ENCODE measurements at places on chromosomes 13 and 19.

DNA sequence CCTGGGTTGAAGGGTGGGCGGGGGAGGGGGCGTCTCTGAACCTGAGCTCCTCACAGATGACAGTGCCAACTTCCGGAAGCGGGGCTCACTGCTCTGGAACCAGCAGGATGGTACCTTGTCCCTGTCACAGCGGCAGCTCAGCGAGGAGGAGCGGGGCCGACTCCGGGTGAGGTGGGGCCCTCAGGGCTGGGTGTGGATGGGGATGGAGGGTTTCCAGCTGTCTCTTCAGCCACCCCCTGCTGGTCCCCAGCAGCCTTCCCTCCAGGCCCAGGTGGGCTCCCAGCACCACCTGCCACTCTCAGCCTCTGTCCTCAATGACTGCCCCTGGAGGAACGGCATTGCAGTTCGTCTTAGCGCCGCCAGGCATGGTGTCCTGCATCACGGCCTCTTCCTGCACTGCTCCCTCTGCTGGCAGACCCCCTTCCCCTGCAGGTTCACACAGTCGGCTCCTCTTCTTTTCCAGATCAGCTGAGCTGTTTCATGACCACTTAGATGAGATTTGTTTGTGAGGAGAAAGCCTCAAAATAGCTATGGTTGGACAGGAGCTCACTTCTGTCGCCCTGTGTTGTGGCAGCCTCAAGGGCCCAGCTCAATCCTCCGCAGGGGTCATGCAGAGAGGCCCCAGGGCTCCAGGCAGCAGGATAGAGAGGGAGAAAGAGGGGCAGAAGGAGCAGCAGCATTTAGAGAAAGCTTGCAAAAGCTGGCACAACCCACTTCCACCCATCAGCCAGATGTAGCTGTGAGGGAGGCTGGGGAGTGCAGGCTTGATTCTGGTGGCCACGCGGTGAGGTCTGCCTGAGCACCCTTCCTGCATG lies 2.5 kb upstream of the GARIN5A start:
- no peak for DNase-seq

- DNase-seq = no peak
These were observed 108.0 kb downstream of the URI1 start for GRCh38 chr19:30049846-30050667.

GRCh38 chr13:89988206-89988605 lies 1359.3 kb upstream of the MIR17HG start:
- DNase-seq = no peak

DNA sequence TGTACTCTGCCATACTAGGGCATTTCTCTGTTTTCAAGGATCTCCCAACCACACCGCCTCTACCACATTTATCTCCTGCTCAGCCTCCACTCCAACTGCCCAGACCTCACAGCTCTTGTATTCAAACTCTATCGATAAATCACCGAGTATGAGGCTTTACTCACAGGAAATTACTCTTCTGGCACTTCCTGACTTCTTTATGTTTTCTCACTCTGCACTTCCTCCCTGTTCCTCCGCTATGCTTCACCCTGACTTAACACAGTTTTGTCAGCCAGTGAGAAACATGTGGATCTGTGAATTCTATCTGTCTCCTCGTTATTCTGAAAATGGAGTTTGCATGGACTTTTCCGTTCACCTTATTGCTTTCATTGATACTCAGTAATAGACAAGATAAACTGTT lies 2.6 kb upstream of the CARD8 start:
- DNase-seq = peak; percentile 76

DNA sequence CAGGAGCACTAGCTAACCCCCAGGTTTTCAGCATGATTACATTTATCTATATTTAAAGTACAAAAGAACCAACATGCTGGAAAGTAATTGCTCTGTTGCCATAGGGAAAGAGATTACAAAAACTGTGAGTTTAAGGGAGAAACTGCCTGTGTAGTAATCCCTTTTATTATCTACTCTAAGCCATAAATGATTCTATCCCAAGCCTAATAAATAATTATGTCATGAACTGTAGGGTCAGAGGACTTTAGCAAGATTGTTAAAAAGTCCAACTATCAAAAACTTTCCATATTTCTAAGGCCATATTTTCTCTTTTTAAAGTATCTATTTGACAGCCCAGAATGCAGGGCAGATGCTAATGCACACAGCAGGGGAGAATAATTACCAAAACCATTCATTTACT lies 573.8 kb upstream of the MIR17HG start:
- no peak for DNase-seq

DNA sequence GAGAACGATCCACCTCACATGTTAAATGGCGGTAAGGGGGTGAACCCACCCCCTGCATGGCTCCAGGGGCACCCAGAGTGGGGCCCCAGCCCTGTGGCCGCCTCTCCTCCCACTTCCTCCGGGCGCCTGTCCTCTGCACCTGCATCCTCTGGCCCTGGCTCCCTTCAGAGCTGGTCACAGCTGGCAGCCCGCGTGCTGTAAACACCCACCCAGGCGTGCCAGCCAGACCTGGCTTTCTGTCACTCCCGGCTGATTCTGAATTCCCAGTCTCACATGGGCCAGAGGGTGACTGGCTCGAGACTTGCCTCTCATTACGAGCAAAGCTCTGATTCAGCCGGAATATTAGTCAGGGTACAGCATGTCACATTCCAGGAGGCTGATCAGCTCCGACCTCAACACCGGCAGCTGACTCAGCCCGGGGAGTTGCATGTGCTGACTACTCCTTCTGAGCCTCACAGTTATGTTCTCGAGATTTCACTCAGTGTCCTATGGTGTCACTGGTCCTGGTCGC lies 75.1 kb downstream of the GNG7 start:
- DNase-seq = peak; percentile 50

GRCh38 chr19:49896863-49897621 lies at the start of gene IL4I1:
Gene IL4I1, minus strand, starts transcription at chr19:49896887. Its CDS starts 727 bp downstream, at chr19:49896160.
- peak; percentile 78 for DNase-seq

DNA sequence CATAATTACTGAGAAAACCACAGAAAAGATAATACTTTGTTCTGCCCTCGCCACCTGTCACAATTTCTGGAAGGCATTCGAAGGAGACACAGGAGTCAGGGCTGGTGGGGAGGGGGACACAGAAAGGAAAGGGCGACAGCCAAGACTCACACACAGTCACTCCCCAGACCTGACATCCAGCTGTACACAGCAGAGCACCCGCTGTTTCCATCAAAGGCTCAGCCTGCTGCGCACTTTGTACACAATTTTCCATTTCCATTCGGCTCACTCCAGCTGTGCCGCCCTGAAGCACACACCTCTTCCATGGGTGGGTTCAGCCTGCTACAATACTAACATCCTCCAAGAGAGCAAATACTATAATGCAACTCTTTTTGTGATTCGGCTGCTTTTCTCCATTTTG lies 38.0 kb downstream of the STK24 start:
- DNase-seq = no peak

- no peak for DNase-seq
These were observed 13.2 kb upstream of the TCF3 start for GRCh38 chr19:1665565-1666047.

- no peak for DNase-seq
These were observed 83.0 kb upstream of the TM9SF2 start for GRCh38 chr13:99418103-99418842.

DNA sequence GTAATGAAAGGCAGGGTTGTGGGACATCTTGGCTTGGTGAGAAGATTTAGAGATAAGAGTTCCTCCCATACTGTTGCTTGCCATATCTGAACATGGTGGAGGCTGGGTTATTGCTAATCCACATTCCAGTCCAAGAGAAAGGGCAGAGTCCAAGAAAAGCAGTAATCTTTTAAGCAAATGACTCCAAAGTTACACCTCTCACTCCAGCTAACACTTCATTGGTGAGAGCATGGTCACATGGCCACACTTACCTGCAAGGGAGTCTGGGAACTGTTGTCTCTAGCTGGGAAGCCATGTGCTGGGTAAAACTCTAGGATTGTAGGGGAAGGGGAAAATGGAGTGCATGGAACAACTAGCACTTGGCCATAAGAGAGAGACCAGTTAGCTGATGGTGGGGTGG lies 5.6 kb downstream of the C19orf81 start:
- no peak for DNase-seq

DNA sequence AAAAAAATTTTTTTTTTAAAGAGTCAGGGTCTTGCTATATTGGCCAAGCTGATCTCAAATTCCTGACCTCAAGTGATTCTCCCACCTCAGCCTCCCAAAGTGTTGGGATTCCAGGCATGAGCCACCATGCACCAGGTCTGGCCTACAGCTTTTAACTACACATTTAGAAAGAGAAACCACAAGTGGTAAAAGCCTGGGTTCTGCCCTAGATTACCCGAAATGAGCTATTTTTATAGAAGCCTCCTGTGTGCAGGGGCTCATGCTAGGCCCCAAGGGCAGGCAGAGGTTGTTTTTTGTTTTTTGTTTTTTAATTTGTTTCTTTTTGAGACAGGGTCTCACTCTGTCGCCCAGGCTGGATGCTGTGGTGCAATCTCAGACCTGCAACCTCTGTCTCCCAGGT lies 14.0 kb upstream of the MYADM start:
- no peak for DNase-seq

- DNase-seq = no peak
These were observed 299.5 kb downstream of the ZNF536 start for GRCh38 chr19:30671622-30672051.

GRCh38 chr13:32142115-32142514 lies 110.5 kb downstream of the FRY start:
- no peak for DNase-seq

DNA sequence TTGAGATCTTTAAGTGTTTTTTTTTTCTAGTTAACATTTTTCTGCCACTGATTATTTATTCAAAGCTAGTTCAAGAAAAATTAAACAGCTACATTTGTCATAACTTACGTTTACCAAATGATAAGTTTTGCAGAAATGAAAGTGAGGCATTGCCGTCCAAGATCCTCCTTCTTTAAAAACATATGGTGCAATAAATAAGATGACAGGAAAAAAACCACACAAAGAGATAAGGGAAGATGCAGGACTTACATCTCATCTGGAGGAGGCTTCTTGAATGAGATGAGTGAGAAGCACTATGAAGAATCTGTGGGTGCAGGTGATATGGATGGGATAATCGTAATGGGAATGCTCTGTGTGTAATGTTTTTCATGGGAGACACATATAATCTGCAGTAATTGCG lies 12.4 kb downstream of the TNFSF13B start:
- DNase-seq = no peak

DNA sequence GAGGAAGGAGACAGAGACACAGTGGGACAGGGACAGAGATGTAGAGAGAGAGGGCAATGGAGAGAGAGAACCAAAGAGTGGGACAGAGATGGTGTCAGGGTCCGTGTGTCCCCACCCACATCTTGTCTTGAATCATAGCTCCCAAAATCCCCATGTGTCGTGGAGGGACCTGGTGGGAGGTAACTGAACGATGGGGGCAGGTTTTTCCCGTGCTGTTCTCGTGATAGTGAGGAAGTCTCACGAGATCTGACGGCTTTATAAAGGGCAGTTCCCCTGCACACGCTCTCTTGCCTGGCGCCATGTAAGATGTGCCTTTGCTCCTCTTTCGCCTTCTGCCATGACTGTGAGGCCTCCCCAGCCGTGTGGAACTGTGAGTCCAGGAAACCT lies 7.5 kb upstream of the PLA2G4C start:
- no peak for DNase-seq

All from activated CD4-positive, alpha-beta T cell treated with anti-CD3 and anti-CD28 coated beads, Interleukin-2, Interleukin-4, amounts not matched to agents 100 ng/mL and 50 ng/mL, durations not matched to agents 16 hours and 8 hours (primary cell).